GM18507 (cell line): ENCODE measurements at places on chromosomes 7 and 10.

- DNase-seq, result peak; percentile 23
Measured at GRCh38 chr10:2839081-2839725, 228.1 kb upstream of the PFKP start.

GRCh38 chr7:144255471-144255897, 9.1 kb downstream of the OR2A7 start:
- no peak for DNase-seq

GRCh38 chr7:139949629-139950028, 113.1 kb downstream of the PARP12 start:
- DNase-seq, result no peak

GRCh38 chr7:92034116-92034515, 93.5 kb downstream of the AKAP9 start:
- DNase-seq, result no peak

GRCh38 chr7:70472601-70473237, 659.2 kb upstream of the GALNT17 start:
- DNase-seq, result no peak

GRCh38 chr7:38284553-38284952, 11.1 kb upstream of the TARP start:
- no peak for DNase-seq

- DNase-seq, result no peak
Measured at GRCh38 chr10:104020020-104020419, 53.1 kb downstream of the SLK start.
